ENCODE measurements at places on chromosomes 4 and X.

DNA sequence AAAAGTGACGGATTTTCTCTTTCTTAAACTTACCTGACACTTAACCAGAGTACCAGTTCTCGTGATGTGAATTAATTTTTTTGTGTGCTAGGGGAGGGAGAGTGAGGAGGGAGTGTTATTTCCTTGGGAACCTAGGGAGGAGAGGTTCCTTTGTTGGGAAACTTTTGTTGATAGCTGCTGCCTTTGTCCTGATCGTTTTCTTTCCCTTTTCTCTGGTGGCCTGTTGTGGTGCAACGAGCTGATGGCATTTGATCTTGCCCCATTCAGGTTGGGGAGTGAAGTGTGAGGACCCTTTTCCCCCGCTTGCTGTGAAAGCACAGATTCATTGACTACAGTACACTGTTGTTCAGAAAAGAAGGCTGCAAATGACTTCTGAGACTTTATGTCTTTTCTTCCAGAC lies 59.8 kb downstream of the SLC9A6 start:
- DNase-seq: no peak

- no peak for DNase-seq
These were observed 49.2 kb downstream of the GPC4 start for GRCh38 chrX:133365871-133366611.

DNA sequence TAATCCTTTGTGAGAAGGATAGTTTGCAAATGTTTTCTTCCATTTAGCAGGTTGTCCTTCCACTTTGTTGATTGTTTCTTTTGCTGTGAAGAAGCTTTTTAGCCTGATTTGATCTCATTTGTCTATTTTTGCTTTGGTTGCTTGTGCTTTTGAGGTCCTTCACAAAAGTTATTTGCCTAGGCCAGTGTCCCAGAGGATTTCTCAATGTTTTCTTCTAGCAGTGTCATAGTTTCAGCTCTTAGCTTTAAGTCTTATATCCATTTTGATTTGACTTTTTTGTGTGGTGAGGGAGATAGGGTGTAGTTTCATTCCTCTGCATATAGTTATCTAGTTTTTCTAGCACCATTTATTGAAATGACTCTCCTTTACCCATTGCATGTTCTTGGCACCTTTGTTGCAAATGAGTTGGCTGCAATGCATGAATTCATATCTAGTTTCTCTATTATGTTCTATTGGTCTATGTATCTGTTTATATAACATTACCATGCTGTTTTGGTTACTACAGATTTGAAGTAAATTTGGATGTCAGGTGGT lies 41.8 kb upstream of the ANTXR2 start:
- no peak for DNase-seq

- DNase-seq: no peak
These were observed 3.1 kb downstream of the DUSP9 start for GRCh38 chrX:153649915-153650782.

GRCh38 chr4:66629927-66630326 lies 915.4 kb downstream of the CENPC start:
- no peak for DNase-seq

GRCh38 chrX:20527558-20528011 lies 260.9 kb upstream of the RPS6KA3 start:
- DNase-seq: no peak

DNA sequence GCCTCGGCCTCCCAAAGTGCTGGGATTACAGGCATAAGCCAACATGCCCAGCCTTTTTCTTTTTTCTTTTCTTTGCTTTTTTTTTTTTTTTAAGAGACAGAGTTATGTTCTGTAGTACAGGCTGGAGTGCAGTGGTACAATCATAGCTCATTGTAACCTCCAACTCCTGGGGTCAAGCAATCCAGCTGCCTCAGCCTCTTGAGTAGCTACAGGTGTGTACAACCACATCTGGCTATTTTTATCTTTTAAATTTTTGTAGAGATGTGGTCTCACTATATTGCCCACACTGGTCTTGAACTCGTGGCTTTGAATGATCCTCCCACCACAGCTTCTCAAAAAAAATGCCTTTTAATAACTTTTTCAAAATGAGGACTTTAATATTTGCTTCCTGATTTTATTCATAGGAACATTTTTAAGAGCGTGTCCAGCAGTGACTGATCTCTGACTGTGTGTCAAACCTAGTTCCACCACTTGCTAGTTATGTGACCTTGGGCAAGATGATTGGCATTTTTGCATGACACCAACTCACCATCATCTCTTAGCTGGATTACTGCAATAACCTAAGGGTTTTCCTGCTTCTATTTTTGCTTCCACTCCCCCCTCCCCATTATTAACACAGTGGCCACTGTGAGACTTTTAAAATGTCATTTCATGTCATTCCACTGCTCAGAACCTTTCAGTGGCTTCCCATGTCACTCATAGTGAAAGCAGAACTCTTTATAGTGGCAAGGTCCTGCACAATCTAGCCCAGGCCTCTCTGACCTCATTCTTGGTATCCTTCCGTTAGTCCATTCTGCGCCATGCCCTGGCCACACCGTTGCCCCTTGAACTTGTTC lies 4.5 kb upstream of the TNIP3 start:
- DNase-seq: no peak

DNA sequence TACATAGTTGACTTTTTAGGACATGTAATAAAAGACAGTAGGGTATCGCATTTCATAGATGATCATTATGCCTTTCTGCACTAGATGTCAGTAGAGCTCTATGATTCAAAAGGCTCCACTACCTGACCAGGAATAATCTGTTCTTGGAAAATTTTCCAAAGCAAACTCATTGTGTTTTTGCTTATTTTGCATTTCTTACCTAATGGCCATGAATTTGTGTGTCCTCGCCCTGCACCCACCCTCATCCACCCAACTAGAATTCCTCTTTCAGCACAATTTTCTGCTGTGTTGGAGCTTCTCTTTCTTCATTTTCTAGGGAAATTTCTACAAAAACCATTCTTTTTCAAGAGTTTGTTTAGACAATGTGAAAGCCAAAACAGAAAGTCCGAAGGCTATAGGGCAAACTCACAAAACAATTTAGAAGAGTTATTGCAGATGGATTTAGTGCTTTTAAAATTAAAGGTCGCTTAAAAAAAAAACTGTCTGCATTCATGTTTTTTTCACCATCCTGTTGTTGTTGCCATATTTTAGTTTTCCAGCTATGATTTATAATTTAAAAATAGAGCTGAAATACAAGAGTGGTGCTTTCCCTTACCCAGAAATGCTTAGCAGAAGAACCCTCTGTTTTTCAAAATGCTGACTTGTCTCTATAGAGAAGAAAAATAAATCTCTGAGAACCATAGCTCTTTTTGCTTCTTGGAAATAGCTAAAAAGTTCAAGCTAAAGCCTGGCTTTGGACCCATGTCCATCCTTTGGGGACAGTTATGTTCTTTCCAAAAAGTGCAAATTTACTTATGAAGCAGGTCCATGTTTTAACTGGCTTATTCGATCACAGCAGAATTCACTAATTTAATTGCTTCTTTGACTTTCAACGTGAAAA lies 183.7 kb downstream of the SPATA18 start:
- no peak for DNase-seq

GRCh38 chr4:87543835-87544461 lies 14.8 kb upstream of the SPARCL1 start:
- DNase-seq: no peak

All from stimulated activated naive CD4-positive, alpha-beta T cell (primary cell).